ENCODE measurements at places on chromosomes 4 and X. TPM values are rescaled to one million over a fixed set of nuclear protein-coding genes. Genes with fewer than 3 reads are reported as not detected.
A peak's percentile ranks its signal among the peaks of the same experiment; 100 is the strongest.

The SMARCA1 gene
- 0.39 TPM for total RNA-seq

DNA sequence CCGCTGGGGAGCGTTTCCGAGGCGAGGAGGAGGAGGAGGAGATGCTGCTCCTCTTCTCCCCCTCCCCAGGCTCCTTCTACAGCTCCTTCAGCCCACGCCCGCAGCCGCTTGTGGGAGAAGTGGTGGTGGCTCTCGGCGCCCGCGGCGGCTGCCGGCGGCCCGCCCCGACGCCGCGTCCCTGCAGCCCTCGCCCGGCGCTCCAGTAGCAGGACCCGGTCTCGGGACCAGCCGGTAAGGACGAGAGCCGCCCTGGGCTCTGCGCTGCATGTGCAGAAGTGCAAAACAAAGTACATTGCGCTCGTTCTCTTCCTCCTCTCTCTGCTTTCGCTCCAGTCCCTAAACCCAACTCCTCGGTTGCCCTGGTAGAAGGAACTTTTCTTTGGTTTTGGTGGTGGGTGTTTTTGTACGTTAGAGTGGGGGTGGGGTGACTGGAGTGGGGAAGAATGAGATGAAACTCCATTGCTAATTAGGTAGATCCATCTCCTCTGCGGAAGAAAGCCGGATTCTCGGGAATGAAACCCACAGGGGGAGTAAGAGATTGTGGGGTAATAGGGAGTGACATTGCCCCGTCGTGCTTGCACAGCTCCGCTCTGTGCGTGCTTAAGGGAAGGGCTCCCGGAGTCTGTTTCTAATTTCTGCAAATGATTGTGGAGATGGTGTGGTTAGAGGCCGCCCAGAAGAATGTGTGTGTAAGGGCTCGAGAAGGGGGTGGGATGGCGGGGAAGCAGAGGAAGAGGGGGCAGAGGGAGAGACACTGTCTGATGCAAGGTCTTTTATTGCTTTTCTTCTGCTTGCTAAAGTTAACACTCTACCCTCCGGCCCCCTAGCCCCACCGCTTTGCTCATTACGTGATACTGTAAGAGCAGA, 677 bp downstream of the PTPN13 start:
- DNase-seq: no peak

The CD38 gene
- 6.2 TPM for total RNA-seq

DNA sequence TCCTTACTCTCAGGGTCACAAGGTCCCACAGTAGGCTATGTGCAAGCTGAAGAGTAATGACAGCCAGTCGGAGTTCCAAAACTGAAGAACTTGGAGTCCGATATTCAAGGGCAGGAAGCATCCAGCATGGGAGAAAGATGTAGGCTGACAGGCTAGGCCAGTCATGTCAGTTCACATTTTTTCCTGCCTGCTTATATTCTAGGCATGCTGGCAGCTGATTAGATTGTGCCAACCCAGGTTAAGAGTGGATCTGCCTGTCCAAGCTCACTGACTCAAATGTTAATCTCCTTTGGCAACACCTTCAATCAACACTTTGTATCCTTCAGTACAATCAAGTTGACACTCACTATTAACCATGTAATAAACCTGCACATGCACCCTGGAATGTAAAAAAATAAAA, 960.9 kb upstream of the HS3ST1 start:
- DNase-seq: no peak

The SUPT20HL1 gene
- total RNA-seq: not detected

GRCh38 chrX:101108284-101108683, 10.3 kb downstream of the CENPI start:
- no peak for DNase-seq

The NUDT6 gene
- total RNA-seq: 0.22 TPM

- no peak for DNase-seq
Measured at GRCh38 chr4:150209140-150209829, 131.0 kb downstream of the DCLK2 start.

The PABPC1L2A gene
- not detected for total RNA-seq

The NSUN7 gene
- total RNA-seq: 0.14 TPM

The ARSH gene
- total RNA-seq: not detected

GRCh38 chr4:1563241-1563640, 120.9 kb downstream of the FAM53A start:
- no peak for DNase-seq

GRCh38 chr4:89899152-89899551, 4.5 kb downstream of the MMRN1 start:
- DNase-seq: no peak

DNA sequence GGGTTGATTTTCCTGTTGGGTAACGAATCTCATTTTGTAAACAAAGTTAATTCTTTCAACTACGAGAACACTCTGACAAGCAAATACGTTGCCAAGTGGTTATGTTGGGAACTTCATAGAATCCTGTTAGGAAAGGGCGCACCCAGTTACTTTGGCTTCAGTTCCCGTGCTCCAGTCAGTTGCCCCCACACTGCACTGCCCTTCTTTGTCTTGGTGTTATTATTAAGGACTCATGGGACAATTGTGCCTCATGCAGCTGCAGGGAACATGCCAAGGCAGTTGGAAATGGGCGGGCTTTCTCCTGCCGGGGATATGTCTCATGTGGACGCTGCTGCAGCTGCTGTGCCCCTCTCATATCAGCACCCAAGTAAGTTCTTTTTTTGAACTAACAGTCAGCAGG, 28.9 kb downstream of the OFD1 start:
- DNase-seq: no peak

The NAP1L2 gene
- total RNA-seq: 2.6 TPM

DNA sequence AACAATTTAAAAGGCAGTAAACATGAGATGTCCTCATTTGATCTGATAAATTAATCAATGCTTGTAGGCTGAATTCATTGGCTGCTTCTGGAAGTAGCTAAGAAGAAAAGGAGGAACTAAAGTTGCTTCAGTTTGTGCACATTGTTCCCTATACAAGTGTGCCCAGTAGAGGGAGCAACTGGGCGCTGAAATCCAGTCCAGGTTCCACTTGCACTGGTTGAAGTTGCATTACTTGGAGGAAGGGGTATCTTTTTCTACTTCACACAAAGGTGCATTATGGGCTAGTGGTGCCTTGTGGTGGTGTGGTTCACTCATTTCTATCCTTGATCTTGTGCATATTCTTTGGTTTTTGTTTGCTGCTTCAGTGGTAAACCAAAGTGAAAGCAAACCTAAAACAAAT, 67.9 kb upstream of the SOX3 start:
- DNase-seq: peak; percentile 0

- no peak for DNase-seq
Measured at GRCh38 chr4:80188801-80189458, 8.4 kb upstream of the PRDM8 start.

The BST1 gene
- 0.47 TPM for total RNA-seq

Data from CD8-positive, alpha-beta T cell (primary cell).